ENCODE measurements at places on chromosomes 7 and 10.

DNA sequence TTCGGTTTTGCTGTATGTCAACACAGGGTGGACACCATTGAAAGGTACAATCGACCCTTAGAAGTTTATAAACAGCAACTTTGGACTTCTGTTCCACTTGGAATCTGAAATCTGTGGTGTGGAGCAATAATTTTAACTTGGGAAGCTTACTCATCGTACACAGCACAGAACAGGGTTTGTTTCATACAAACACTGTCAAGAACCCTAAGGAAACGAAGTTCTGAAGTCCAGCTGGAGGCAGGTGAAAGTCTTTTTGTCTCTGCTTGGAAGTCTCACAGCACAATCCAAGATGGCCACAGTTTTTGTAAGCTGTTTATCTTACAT, 31.5 kb downstream of the NMT2 start:
- DNase-seq: no peak

- DNase-seq: no peak
Measured at GRCh38 chr7:19957664-19958063, 184.2 kb upstream of the TMEM196 start.

DNA sequence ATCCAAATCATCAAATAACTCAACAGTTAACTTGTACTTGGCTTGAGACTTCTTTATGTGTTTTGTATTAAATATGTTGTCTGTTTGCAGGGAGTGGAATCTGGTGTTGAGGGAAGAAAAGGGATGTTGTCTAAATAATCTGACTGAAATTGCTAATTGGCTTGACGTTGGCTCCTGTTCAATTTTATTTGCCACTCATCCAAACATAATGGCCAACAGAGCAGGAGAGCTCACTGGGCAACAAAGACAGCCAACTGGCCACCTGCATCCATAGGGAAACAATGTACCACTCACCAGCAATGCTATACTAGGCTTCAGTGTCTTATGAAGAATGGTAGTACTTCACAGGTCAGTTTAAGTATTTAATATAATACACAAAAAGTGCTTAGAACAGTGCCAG, 80.5 kb downstream of the FAM13C start:
- DNase-seq: no peak

GRCh38 chr10:98361131-98362025, 53.6 kb downstream of the PYROXD2 start:
- DNase-seq: no peak

- no peak for DNase-seq
Measured at GRCh38 chr7:127730658-127731276, 78.8 kb downstream of the SND1 start.

DNA sequence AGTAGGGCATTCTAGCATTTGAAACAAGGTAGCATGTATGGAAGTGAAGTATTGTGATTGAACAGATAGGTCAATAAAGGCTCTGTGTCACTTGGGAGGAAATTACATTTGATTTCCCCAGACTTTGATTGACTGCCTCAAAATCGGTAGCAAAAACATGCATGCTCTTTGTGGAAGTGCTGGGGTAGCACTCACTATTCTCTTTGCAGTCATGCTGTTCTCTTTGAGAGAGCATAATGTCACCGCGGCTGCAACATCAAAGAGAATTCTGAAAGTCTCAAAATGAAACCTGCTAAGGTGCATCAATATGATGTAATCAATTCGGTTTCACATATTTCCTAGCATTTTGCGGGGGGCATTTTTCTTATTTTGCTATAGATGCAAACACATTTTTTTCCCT, 64.2 kb downstream of the ARMC3 start:
- DNase-seq: no peak

GRCh38 chr7:112192236-112193154, 13.7 kb downstream of the DOCK4 start:
- DNase-seq: no peak

- DNase-seq: no peak
Measured at GRCh38 chr10:102281102-102281487, 35.8 kb downstream of the GBF1 start.

DNA sequence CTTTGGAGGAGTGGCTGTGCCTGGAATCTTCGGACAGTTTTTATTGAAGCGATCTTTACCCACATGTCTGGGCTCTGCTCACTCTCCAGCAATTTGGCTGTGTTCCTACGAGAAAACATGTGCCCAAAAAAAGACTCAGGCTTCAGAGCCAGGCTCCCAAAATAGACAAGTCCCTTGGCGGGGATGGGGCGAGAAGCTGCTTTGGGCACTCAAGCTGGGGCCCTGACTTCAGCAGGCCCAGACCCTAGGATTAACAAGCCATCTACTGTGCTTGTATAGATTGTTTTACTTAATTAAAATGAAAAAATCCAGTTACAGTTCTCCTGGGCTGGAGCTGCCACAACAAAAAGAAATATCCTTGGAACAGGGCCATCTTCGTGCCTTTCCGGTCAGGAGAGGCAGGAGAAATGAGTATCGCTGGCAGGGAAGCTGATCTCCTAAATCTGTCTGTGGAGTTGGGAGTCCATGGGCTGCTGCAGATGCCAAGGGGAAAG, 51.4 kb upstream of the PDCD4 start:
- no peak for DNase-seq

DNA sequence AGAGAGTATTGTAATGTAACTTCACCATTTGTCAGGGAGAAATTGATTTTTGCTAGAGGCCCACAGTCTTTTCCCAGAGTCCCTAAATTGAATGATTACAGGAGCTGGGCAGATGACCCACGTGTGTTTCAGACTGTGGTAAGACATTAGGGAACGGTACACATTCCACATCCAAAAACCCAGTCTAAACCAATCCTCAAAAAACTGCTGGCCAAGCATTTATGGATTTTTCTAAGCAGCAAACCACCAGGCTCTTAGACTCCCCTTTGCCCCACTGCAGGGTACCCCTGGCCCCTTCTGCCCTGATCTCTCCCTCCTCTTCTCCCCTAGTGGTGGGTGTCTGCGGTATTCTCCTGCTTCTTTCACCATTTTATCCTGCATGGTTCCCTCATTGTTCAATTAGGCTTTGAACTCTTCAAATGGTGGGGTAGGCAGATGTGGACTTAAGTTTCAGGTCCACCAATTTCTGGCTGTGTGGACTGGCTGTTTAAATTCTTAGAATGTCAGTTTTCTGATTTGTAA, 135.5 kb upstream of the SORCS3 start:
- no peak for DNase-seq

- DNase-seq: no peak
Measured at GRCh38 chr10:45470098-45471012, 96.3 kb downstream of the ALOX5 start.

GRCh38 chr10:115355162-115355760, 262.1 kb downstream of the ATRNL1 start:
- no peak for DNase-seq

DNA sequence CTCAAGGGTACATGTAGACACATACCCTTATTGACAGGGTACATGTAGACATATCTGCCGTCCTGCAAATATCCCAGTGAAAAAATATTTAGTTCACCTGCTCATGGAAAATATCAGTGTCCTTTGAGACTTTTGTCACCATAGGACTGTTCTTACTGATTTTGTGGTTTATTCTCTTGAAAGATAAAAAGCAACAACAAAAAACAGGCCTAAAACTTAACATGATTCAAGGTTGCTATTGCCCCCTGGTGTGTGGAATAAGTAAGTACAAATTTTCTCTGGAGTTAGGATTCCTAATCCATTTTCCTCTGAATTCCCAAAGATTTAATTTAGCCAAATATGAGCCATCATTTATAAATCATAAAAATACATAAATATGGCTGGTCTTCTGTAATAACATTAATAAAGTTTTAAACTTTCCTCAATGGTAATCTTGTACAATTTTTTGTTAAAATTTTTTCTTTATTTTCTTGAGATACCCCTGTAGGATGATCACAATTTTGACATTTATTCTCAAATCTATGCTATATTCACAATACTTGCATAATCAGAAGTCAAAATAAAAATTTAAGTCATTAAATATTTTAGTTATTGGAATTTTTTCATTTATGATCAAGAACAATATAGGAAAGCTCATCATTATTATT, 741.4 kb upstream of the POT1 start:
- peak; percentile 27 for DNase-seq

- DNase-seq: no peak
Measured at GRCh38 chr10:131354380-131354779, 42.9 kb upstream of the TCERG1L start.

DNA sequence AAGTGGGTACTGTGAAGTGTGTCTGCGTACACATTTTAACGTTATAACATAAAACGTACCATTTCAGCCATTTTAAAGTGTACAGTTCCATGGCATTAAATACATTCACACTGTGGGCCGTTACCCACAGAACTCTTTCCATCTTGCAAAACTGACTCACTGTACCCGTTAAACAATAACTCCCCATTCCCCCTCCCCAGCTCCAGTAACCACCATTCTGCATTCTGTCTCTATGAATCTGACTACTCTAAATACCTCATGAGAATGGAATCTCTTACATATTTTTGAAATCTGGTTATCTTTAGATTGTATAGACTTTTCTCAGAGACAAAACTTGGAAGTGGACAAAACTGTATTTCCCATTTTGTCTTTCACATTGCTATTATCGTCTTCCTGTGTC, 9.3 kb downstream of the ARL3 start:
- no peak for DNase-seq

DNA sequence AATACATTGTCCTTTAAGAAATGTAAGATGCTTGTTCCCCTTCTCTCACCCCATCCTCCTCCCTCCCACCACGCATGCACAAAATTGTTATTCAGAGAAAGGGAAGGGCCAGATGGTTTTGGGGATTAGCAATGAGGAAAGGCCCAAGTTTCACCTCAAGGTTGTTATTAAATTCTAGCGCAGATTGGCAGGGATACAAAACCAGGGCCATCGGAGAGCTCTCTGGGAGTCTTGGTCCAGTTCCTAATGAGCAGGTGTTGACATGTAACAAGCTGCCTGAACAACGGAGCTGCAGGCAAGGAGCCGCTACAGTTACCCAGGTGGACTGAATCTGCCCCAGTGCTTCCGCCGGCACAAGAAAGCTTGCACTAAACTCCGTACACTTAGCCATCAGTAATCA, 9.7 kb upstream of the ANK3 start:
- peak; percentile 15 for DNase-seq

DNA sequence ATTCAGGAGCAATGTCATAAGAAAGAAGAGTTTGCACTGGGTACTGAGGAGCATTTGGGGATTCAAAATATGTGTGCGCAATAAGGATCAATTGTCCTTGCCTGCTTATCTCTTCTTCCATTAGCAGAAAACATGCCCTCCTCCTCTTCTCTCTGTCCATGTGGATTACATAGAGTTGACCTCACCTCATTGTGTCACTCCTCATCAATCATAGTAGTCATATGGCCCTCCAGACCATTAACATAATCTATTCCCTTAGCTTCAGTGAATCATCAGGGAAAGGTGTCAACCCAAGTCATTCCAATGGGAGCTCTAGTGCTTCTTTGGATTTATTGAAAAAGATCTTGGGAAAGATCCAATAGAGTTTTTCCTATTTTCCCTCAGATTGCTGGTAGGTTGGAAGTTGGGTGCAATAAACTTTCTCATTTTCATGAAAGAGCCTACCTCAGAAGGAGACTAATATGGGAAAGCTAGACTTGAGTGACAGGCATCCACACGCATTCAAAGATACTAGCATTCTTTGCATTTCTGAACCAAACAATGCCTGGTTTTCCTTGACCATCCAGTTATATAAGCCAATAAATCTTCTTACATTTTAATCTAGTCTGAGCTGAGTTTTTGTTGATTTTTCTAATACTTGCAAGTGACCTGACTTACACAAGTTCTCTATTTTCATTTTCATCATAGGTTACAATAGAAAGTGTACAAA, 71.5 kb upstream of the FAM13C start:
- no peak for DNase-seq

GRCh38 chr7:106092204-106092603, 19.9 kb downstream of the SYPL1 start:
- no peak for DNase-seq

DNA sequence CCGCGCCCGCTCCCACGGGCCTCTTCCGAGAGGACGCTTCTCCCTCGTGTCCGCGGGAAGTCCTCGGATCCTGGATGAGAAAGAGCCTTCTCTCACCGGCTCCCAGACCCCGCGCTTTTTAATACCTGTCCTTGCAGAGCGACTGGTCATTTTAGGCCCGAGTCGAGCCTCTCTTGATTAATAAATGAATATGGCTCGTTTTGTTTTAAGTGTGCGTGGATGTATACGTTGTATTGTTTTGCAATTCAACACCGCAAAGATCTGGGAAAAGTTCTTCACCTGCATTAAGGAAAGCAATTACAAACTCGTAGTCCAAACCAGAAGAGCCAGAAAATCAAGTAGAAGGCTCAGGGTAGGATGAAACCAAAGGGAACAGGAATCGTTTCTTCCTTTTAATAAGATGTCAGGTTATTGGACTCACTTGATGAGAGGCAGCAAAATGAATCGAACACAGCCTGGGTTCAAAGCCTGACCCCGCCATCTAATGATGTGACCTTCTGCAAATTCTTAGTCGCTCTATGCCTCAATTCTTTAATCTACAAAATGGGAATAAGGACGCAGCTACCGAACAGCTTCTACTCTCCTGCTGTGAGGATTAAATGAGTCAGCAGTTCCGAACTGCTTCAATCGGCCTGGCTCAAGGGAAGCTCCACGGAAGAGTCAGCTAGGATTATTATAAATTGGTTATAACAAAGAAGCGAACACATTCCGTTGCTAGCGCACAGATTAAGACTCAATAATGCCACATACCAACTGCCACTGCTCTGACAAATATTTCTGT, 277.8 kb upstream of the NEBL start:
- DNase-seq: no peak

DNA sequence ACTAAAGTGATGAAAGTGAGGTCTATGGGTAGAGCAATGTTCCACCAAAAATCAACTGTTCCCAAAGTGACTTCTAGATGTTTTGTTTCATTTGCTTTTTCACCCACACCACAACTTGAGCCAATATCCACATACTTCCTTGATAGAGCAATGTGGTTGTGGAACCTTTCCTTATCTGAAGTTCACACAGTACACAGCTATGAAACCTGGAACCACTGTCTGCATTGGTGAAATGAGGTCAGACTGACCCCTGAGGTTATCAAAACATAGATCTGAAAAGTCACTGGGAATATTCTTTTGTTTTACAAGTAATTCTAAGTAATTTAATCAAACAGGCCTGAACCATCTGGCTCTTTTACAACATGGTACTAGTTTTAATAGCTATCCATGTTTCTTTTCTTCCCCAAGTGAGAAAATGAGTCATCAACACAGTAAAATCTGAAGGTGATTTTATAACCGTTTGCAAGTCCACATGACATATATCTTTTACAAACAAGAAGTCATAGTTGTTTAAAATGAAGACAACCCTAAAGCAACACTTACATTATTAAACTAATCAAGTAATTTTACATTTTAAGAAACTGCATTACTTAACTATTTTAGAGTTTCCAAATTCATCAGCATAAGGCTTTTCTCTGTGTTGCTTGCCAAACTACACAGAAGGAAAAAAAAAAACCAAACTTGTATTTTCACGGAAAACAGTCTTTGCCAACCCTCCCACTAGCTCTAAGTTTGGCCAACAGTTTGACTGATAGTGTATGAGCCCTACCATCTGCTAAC, 80.3 kb downstream of the LRRC17 start:
- DNase-seq: no peak
